Tibial artery (tissue), 4 donors: ENCODE measurements at places on chromosomes 2 and 18.

DNA sequence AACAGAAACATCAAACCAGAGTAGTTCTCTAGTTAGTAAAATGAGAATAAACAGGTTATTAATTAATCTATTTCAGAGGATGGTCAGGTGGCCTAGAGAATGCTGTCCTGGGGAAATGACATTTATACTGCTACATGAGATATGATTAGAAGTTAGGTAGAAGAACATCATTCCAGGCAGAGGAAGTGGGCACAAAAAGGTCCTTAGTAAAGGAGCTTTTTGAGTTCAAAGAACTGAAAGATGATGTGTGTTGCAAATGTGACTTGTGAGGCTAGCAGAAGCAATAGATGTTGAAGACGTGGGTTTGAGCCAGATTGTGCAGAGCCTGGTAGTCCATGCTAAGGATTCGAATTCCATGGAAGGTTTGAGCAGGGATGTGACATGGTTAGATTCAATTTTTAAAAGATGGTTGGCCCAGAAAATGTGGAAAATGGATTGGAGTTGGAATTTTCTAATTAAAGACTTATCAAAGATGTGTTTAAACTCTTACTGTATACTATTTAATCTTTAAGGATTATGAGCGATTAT, 34.2 kb downstream of the RAB10 start:
- peaks cover 4% of the 10 kb centered on the region for H3K36me3 ChIP-seq
- no peak for DNase-seq
- H3K4me3 ChIP-seq, result no peak overlapping the region
- H3K27ac ChIP-seq, result no peak overlapping the region
- H3K4me1 ChIP-seq, result no peaks in the 10 kb centered on the region

DNA sequence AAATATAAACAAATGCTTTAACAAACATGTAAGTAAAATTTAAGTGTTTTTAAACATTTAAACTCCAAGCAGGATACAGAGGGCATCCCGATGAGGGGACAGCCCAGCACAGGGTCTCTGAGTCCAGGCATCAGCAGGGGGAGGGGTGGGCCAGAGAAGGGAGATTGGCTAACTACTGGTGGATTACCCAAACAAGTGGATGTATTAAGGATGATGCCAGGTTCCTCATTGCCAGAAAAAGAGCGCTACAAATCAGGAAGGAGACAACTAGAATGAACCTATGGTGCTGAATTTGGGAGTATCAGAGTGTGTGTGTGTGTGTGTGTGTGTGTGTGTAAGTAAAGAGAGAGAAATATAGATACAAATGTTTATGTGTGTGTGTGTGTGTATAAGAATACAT, 162.0 kb upstream of the RMP24 start:
- H3K4me3 ChIP-seq, result no peak overlapping the region
- H3K36me3 ChIP-seq, result no peaks in the 10 kb centered on the region
- no peaks in the 10 kb centered on the region for H3K4me1 ChIP-seq

DNA sequence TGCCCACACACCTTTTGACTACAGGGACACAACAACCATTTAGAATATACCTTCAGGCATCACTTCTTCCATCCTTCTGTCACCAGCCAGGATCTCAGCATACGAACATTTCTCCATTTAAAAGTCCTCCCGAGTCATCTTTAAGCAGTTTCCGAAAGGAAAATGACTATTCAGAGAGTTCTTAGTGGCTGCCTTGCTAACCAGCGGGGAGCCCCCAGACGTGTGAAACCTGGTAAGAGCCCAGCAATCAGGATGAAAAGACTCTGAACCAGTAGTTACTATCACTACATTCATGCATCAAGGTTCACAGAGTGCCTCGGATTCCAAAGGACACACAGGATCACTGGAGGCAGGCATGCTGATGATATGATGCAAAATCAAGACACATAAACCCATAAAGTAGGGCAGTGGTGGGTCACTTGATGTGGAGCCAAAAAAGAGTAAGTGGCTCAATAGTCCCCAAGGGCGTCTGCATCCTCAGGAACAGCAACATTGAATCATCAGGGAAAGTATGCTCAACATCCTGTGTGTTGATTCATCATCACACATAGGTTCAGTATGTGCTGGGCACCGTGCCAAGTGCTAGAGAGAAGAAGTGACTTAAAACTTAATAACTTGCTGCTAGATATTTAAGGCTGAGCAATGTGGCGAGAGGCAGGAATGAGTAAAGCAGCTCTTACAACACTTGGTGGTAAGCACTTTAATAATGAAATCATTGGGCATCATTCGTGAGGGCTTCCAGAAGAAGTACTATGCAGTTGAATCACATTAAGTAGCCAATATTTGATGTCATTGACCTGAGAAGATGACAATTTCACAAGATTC, 4.4 kb downstream of the CCL20 start:
- H3K36me3 ChIP-seq, result no peaks in the 10 kb centered on the region
- H3K4me1 ChIP-seq, result peaks cover 7% of the 10 kb centered on the region
- H3K27me3 ChIP-seq, result no peaks in the 10 kb centered on the region
- H3K4me3 ChIP-seq, result peak overlapping the region; percentile 40
- DNase-seq, result peak; percentile 98

DNA sequence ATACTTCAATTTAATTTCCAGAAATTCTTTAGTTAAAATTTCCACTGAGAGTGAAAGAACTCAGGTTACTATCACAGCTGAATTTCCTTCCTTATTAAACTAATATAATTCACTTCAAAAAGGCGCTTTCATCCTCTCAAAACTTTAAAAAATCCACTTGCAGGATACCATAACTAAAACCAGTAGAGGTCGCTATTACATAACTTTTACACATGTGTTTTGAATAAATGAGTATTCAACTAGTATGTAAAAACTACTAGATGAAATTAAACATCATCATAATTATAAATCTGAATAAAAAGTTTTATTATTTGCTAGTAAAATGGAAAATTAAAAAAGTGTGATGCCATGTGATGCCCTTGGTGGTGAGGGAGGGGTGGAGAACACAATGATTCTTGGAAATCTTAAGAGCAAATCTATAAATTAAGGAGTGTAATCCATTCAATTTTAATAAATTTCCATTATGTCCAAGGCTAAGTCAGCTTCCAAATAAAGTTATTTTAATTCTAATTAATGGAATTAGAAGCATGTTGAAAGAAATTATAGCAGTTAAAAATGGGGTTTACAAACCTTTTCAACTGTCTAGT, 61.4 kb downstream of the SOS1 start:
- no peaks in the 10 kb centered on the region for H3K27me3 ChIP-seq
- H3K36me3 ChIP-seq, result peaks cover 5% of the 10 kb centered on the region
- H3K4me1 ChIP-seq, result no peaks in the 10 kb centered on the region
- H3K27ac ChIP-seq, result no peak overlapping the region
- DNase-seq, result no peak
- H3K4me3 ChIP-seq, result no peak overlapping the region

- H3K36me3 ChIP-seq, result no peaks in the 10 kb centered on the region
- DNase-seq, result no peak
- no peaks in the 10 kb centered on the region for H3K27me3 ChIP-seq
- no peaks in the 10 kb centered on the region for H3K4me1 ChIP-seq
Measured at GRCh38 chr2:123839326-123839725, 185.8 kb upstream of the CNTNAP5 start.

- H3K4me1 ChIP-seq, result no peaks in the 10 kb centered on the region
- DNase-seq, result no peak
- no peak overlapping the region for H3K27ac ChIP-seq
- peaks cover 3% of the 10 kb centered on the region for H3K27me3 ChIP-seq
- H3K4me3 ChIP-seq, result no peak overlapping the region
- H3K36me3 ChIP-seq, result no peaks in the 10 kb centered on the region
Measured at GRCh38 chr18:43587538-43588153, 310.4 kb upstream of the SYT4 start.

- no peak for DNase-seq
- no peak overlapping the region for H3K27ac ChIP-seq
- H3K36me3 ChIP-seq, result no peaks in the 10 kb centered on the region
- H3K4me3 ChIP-seq, result no peak overlapping the region
Measured at GRCh38 chr18:38244480-38244879, 678.9 kb upstream of the CELF4 start.

DNA sequence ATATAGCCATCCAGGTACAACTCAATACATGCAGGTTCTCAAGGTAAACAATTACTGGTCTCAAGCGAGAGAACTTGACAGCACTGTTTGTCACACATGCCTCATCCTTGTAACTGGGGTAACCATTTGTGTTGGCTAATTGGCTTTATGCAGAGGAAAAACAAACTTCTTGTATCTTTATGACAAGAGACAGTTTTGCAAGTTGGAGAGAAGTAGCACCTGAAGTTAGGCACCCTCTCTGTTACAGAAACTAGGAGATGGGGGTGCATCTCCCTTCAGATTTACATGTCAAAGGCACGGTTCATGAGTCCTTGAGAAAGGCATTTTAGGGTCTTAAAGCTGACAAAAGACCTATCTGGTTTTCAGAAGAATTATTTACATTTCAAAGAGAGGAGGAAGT, 241.7 kb downstream of the CD226 start:
- DNase-seq, result no peak
- no peaks in the 10 kb centered on the region for H3K36me3 ChIP-seq
- H3K27me3 ChIP-seq, result no peaks in the 10 kb centered on the region
- H3K4me3 ChIP-seq, result no peak overlapping the region
